ENCODE measurements at places on chromosomes 1 and 21.

DNA sequence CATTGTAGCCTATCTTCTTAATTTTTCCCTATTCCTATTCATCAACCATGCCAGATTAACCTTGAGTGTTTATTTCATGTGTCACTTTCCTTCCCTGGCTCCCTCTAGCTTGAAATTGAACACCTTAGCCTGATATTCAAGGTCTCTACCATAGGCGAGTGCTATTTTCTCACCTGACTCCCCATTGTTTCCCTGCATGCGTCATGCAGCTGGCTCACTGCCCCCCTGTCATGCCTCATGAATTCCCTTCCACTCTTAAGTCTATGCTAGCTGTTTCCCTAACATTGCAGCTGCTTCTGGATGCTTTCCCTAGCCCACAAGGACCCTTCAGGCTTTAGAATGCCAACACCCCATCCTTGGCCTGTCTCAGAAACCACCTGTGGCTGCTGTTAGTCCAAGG is 56.7 kb upstream of the CD1D start:
- no peak for DNase-seq

DNA sequence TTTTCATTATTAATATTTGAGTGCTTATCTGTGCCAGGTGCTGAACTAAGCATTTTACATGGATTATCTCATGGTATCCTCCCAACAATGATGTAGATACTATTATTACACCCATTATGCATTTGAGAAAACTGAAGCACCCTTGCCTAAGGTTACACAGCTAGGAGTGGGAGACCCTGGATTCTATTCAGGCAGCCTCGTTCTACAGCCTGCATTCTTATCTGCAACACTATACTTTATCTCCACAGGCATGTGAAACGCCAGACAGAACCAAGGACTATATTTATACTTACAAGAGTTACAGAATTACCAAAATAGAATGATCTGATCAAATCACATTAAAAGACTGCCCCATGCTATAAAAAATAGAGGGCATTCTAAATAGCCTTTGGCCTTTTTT is 22.4 kb downstream of the LPAR3 start:
- no peak for DNase-seq

DNA sequence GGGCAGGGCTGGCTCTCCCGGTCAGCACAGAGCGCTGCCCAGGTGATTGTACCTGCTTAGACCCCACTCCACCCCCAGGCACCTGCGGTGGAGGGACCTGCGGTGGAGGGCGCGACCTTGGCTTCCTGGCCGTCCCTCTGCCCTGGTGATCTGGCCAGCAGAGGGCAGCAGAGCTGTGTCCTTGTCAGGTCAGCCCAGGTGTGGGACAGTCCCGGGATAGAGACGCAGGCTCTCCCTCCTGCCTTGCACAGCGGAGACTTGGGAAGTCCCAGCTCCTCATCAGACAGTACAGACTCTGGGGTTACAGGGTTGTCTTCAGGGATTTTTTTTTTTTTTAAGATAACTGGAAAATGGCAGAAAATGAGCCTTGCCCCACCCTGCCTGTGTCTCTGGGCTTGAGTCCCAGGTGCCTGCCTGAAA is 10.0 kb downstream of the SLX9 start:
- DNase-seq = no peak

DNA sequence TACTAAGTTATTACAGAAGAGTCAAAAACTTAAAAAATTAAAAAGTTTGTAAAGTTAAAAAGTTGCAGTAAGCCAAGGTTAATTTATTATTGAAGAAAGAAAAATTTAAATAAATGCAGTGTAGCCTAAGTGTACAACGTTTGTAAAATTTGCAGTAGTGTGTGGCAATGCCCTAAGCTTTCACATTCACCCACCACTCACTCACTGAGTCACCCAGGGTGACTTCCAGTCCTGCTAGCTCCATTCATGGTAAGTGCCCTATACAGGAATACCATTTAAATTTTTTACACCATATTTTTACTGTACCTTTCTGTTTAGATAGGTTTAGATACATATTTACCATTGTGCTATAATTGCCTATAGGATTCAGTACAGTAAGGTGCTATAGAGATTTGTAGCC is 88.6 kb downstream of the CTH start:
- DNase-seq = no peak

- DNase-seq = no peak
Observed at GRCh38 chr1:92587445-92587844, 100.7 kb upstream of the GFI1 start.

GRCh38 chr1:198729195-198729863 is 90.5 kb downstream of the PTPRC start:
- DNase-seq = no peak

DNA sequence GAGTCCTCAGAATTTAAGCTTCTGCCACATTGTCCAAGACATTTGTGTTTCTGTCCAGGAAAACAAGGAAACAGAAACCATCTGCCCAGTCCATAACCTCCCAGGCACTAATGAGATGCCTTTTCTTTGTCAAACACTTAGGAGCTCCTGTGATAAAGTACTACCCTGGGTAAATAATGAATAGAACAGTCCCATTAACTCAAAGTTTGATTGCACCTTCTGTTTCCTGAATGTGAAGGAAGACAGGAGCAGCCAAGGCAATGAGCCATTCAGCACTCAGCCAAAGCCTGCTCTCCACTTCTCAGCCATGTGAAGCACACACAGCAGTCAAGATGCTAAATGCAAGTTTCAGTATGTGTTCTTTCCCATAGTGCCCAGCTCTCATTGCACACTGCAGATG is 199.8 kb downstream of the SEC16B start:
- DNase-seq = no peak
